ENCODE measurements at places on chromosomes 6 and 20. TPM values are rescaled to one million over a fixed set of nuclear protein-coding genes. Genes with fewer than 3 reads are reported as not detected.

- no peak for DNase-seq
These were observed 2.2 kb downstream of the C20orf173 start for GRCh38 chr20:35527122-35527769.

DNA sequence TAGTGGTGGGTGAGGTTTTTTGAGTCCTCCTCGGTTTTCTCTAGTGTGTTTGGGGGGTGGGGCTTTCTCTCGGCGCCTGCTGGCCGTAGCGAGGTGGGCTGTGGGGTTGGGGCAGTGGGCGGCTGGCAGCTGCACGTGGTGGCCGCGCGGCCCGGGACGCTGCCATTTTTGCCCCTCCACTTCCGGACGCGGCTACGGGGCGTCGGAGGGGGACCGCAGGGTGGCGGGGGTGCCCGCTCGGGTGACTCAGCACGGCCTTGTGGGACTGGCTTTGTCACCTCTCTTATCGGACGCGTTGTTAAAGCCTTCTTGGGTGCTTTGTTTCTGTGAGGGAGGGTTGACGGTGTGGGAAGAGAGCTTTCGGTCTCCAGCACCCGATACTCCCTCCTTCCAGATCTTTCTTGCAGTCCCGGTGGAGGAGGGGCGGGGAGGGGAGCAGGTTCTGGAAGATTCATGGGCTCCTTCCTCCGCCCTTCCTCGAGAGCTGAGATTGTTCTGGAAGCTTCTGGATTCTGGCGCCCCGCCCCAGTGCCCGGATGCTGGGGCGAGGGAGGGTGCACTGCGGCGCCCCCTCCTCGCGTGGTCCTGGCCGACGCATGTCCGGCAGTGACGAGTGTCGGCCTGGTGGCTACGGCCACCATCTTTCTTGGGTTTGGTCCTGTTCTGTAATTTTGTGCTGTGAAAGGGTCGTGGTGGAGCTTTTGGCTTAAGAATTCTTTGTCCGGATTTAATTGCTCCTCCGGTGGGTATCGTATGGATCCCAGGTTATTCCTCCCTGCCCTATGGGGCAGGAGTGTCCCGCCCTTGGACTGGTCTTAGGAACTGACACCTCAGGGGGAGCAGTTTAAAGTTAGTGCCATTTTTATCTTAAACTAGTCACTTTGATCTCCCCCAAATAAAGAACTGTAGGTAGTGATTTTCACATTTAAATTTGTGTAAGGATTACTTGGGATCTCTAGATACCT, 719 bp downstream of the HSP90AB1 start:
- peak; percentile 89 for DNase-seq

The EMILIN3 gene
- total RNA-seq, result not detected

The PXDC1 gene
- total RNA-seq, result 0.31 TPM

The ENPP5 gene
- 2.0 TPM for total RNA-seq
